LoVo (cell line): ENCODE measurements at places on chromosomes 1 and 21.

- DNase-seq: no peak
Observed at GRCh38 chr1:182875889-182876288, 36.7 kb downstream of the DHX9 start.

DNA sequence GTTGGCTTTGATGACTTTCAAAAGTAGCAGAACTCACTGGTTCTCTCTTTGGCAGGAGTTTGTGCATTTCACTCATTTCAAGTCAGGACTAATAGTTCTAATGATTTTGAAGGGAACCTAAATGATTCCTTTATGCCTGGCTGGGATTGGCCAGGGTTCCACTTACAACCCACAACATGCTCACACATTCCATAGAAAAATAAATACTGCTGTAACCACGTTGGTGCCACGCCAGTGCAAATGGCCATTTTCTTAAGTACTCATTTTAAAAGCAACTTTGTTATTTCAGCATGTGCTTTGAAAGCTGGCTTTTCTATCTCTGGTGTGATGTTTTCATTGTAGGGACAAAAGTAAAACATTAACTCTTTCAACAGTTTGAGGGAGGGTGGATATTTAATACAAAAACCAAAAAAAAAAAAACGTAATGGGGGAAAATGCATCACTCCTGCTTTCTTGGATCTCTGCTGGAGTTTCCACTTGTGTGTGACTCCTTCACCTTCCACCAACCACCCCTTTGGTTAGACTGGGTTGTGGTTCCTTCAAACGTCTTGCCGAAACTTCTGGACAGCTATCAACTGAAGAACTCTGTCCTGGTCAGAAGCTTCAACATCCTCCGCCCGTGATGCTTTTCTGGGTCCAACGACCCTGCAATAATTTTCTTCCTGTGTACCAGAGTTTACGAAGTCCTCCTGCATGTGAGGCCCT, 300.4 kb upstream of the RUNX1 start:
- DNase-seq: no peak

DNA sequence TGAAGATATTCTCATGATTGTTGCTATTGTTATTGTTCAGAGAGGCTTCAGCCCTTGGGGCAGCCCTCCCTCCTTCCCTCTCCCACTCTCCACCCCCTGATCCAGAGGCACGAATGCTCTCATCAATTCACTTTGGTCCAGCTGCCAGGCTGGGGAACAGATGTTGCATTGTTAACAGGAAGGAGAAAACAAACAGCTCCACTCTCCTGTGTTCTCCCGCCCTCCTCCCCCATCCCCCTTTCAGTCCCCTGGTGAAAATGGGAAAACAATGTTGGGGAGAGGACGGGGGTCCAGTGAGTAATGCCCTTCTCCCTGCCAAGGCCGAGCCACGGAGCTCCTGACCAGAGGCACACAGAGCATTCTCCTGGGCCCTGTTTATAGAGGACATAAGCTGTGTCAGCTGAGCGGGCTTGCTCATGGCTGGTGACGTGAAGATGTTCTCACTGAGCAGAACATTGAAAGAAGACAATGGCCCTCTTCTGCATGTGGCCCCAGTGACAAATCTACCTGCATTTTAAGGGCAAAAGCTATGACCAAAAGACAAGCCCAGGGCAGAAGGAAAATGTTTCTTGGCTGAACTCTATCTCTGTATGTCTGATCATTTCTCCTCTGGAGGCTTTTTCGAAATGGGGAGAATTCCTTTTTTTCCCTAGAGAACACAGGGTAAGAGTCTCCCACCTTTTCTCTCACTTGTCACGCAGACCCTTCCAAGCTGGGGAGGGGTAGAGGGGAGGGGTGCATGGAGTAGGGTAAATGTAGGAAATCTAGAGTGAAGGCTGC, 111.7 kb downstream of the GLUL start:
- DNase-seq: no peak

DNA sequence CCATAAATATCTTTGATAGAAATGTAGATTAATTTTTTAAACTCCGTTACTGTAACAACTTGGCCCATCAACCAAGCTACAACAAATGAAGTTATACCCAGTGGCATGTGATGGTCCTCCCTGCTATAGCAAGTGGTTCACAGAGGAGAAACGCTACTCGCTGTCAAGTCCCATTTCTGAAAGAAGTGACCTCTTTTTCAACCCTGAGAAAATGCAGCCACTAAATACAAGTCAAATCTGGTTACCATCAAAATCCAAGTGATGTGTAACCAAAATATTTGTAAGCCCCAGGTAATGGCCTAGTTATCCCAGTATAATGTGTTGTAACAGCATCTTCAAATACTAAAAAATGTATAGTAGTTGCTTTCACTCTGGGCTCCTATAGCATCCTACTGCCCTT, 151.8 kb downstream of the MIS18A start:
- no peak for DNase-seq

- DNase-seq: no peak
Observed at GRCh38 chr1:60891281-60891680, 191.1 kb upstream of the NFIA start.

GRCh38 chr21:46187261-46187660, 3.0 kb upstream of the SPATC1L start:
- no peak for DNase-seq
